ENCODE measurements at places on chromosomes 16 and 17. TPM values are rescaled to one million over a fixed set of nuclear protein-coding genes. Genes with fewer than 3 reads are reported as not detected.

ABCA9 gene
- 0.45 TPM for polyA plus RNA-seq

DNA sequence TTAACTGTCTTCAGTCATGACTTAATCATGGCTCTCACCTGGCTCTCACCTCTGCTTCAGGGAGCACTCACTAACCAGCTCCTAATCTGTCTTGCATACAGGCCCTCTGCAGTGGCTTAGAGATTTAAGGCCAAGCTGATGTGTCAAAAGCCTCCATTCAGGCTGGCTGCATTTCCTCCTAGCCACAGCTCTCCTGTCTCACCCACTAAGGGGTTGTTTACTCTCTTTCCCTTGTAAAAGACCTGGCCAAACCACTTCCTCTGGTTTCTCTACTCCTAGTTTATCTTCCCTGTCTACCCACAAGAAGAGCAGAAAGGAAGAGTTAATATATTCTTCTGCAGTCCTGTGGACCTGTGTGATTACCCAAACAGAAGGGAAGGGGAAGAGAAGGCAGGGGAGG, 9.3 kb upstream of the ASIC2 start:
- H3K36me3 ChIP-seq, result no peaks in the 10 kb centered on the region
- H3K27ac ChIP-seq, result no peak overlapping the region
- H3K4me1 ChIP-seq, result no peaks in the 10 kb centered on the region
- no peak for DNase-seq
- H3K27me3 ChIP-seq, result no peaks in the 10 kb centered on the region

GRCh38 chr17:75237100-75238014, 24.0 kb downstream of the GGA3 start:
- H3K27ac ChIP-seq, result no peak overlapping the region
- DNase-seq, result no peak
- peaks cover 2% of the 10 kb centered on the region for H3K4me1 ChIP-seq

DNA sequence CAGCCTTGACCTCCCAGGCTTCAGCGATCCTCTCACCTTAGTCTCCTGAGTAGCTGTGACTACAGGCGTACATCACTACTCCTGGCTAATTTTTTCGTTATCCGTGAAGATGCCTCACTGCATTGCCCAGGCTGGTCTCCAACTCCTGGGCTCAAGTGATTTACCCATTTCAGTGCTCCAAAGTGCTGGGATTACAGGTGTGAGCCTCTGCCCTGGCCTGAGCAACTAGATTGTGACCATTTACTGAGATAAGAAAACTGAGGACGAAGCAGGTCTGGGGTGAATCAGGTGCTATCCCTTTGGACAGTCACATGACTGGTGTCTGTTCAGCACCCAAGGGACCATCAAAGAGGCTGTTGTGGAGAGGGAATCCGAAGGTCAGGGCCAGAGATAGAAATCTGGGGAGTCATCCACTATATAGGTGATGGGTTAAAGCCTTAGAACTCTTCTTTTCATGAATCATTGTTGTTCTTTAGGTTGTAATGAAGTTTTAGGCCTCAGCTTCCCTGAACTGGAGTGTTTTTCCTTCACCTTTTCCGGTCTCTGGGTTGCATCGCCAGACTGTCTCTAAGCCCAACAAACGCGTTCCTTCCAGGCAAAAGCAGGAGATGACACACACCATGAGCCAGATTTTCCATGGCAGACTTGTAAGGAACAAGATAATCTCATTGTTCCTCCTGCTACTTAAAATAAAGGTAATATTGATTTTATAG, 62.5 kb downstream of the FTO start:
- no peaks in the 10 kb centered on the region for H3K4me1 ChIP-seq
- no peak for DNase-seq
- H3K4me3 ChIP-seq, result no peak overlapping the region
- H3K36me3 ChIP-seq, result no peaks in the 10 kb centered on the region
- H3K27ac ChIP-seq, result no peak overlapping the region
- H3K27me3 ChIP-seq, result no peaks in the 10 kb centered on the region

- no peak for DNase-seq
- no peak overlapping the region for H3K27ac ChIP-seq
- no peak overlapping the region for H3K4me3 ChIP-seq
- H3K36me3 ChIP-seq, result no peaks in the 10 kb centered on the region
- peaks cover 6% of the 10 kb centered on the region for H3K4me1 ChIP-seq
Measured at GRCh38 chr17:38926293-38927070, 1.1 kb downstream of the LASP1NB start.

DNA sequence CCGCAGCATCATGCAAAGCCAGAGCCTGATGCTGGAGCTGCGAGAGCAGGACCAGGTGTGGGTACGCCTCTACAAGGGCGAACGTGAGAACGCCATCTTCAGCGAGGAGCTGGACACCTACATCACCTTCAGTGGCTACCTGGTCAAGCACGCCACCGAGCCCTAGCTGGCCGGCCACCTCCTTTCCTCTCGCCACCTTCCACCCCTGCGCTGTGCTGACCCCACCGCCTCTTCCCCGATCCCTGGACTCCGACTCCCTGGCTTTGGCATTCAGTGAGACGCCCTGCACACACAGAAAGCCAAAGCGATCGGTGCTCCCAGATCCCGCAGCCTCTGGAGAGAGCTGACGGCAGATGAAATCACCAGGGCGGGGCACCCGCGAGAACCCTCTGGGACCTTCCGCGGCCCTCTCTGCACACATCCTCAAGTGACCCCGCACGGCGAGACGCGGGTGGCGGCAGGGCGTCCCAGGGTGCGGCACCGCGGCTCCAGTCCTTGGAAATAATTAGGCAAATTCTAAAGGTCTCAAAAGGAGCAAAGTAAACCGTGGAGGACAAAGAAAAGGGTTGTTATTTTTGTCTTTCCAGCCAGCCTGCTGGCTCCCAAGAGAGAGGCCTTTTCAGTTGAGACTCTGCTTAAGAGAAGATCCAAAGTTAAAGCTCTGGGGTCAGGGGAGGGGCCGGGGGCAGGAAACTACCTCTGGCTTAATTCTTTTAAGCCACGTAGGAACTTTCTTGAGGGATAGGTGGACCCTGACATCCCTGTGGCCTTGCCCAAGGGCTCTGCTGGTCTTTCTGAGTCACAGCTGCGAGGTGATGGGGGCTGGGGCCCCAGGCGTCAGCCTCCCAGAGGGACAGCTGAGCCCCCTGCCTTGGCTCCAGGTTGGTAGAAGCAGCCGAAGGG, 24.2 kb downstream of the C1QTNF1 start:
- no peaks in the 10 kb centered on the region for H3K36me3 ChIP-seq
- no peaks in the 10 kb centered on the region for H3K4me1 ChIP-seq
- H3K4me3 ChIP-seq, result no peak overlapping the region
- no peaks in the 10 kb centered on the region for H3K27me3 ChIP-seq

HSF4 gene
- 26.7 TPM for polyA plus RNA-seq

DNA sequence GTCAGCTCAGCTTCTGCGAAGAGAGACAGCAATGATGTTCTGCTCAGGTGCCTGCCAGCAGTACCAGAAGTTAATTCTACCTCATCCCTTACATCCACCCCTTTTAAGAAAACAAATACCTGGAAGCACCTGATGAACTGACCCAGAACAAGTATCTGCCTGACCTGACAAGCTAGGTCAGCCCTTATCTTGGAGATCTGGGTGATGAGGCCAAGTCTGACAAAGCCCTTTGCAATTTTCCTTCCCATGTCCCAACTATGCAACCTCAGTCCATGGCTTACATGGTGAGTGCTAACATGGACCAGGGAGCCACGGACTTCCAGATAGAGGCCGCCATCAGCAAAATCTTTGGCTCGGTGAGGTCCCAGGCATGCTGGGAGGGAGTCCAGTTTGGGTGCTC, 3.6 kb downstream of the ACADVL start:
- DNase-seq, result no peak
- no peak overlapping the region for H3K27ac ChIP-seq
- peaks cover 38% of the 10 kb centered on the region for H3K36me3 ChIP-seq
- H3K4me3 ChIP-seq, result no peak overlapping the region

- H3K4me3 ChIP-seq, result no peak overlapping the region
- no peaks in the 10 kb centered on the region for H3K36me3 ChIP-seq
- H3K4me1 ChIP-seq, result no peaks in the 10 kb centered on the region
- no peak overlapping the region for H3K27ac ChIP-seq
- H3K27me3 ChIP-seq, result no peaks in the 10 kb centered on the region
- no peak for DNase-seq
Measured at GRCh38 chr16:72910381-72910780, 137.5 kb downstream of the ZFHX3 start.

KCNJ12 gene
- 3.4 TPM for polyA plus RNA-seq

- DNase-seq, result no peak
- H3K4me1 ChIP-seq, result peaks cover 16% of the 10 kb centered on the region
- H3K4me3 ChIP-seq, result no peak within 1 kb of the TSS
- no peaks in the 10 kb centered on the region for H3K27me3 ChIP-seq
- H3K36me3 ChIP-seq, result no peaks in the 10 kb centered on the region
Measured at GRCh38 chr16:53052519-53053501, at the start of gene CHD9NB. CHD9NB (minus strand) TSS chr16:53052897; CDS start chr16:53044158, 8,739 bp downstream.

TBC1D3K gene
- polyA plus RNA-seq, result not detected

GRCh38 chr17:8055851-8056231, 17.0 kb downstream of the ALOX15B start:
- H3K27me3 ChIP-seq, result peaks cover 17% of the 10 kb centered on the region
- H3K4me3 ChIP-seq, result no peak overlapping the region
- no peak for DNase-seq
- no peak overlapping the region for H3K27ac ChIP-seq
- H3K4me1 ChIP-seq, result no peaks in the 10 kb centered on the region

GRCh38 chr16:47069313-47069712, 74.4 kb downstream of the NETO2 start:
- H3K4me1 ChIP-seq, result no peaks in the 10 kb centered on the region
- no peaks in the 10 kb centered on the region for H3K27me3 ChIP-seq
- H3K27ac ChIP-seq, result no peak overlapping the region
- DNase-seq, result no peak
